A549 (cell line): ENCODE measurements at places on chromosomes 16 and 17. TPM values are rescaled to one million over a fixed set of nuclear protein-coding genes. Genes with fewer than 3 reads are reported as not detected.

KCNJ18 gene
- not detected in 3 replicates for polyA plus RNA-seq

CLEC18C gene
- 0.09 to 0.18 TPM (median 0.15 TPM) in 3 replicates for polyA plus RNA-seq

HOXB5 gene
- 2.1 to 3.0 TPM (median 2.4 TPM) in 3 replicates for polyA plus RNA-seq

SERPINF2 gene
- 2.4 to 2.9 TPM (median 2.7 TPM) in 3 replicates for polyA plus RNA-seq

HSD17B2 gene
- not detected in 3 replicates for polyA plus RNA-seq

SOST gene
- 0.05 to 0.07 TPM (median 0.05 TPM) in 3 replicates for polyA plus RNA-seq

CD79B gene
- not detected in 3 replicates for polyA plus RNA-seq

SLC9A5 gene
- 1.6 to 2.6 TPM (median 2.5 TPM) in 3 replicates for polyA plus RNA-seq

HS3ST3B1 gene
- 0.11 to 0.18 TPM (median 0.15 TPM) in 3 replicates for polyA plus RNA-seq

CACNG5 gene
- 0.07 to 0.09 TPM in 2 of 3 replicates, not detected in the other for polyA plus RNA-seq

SHBG gene
- 0.37 to 0.63 TPM (median 0.50 TPM) in 3 replicates for polyA plus RNA-seq

FZD2 gene
- 42.0 to 62.4 TPM (median 54.9 TPM) in 3 replicates for polyA plus RNA-seq

TMC5 gene
- polyA plus RNA-seq, result 8.3 to 11.1 TPM (median 9.5 TPM) in 3 replicates

CACNG4 gene
- 9.8 to 10.4 TPM (median 10.2 TPM) in 3 replicates for polyA plus RNA-seq

OTOP3 gene
- polyA plus RNA-seq, result not detected in 3 replicates

CLEC18B gene
- 0.31 to 0.69 TPM (median 0.51 TPM) in 3 replicates for polyA plus RNA-seq

SLC12A3 gene
- 0.08 TPM in 1 of 3 replicates, not detected in the others for polyA plus RNA-seq

NLRC3 gene
- polyA plus RNA-seq, result 0.03 TPM in 1 of 3 replicates, not detected in the others

TMC8 gene
- polyA plus RNA-seq, result 0.16 to 0.32 TPM (median 0.26 TPM) in 3 replicates

SOX15 gene
- 0.19 to 0.30 TPM (median 0.22 TPM) in 3 replicates for polyA plus RNA-seq

NHLRC4 gene
- 0.07 to 0.09 TPM (median 0.08 TPM) in 3 replicates for polyA plus RNA-seq

PRSS36 gene
- polyA plus RNA-seq, result 0.55 to 0.75 TPM (median 0.55 TPM) in 3 replicates

CDK5R1 gene
- 2.4 to 3.0 TPM (median 2.8 TPM) in 3 replicates for polyA plus RNA-seq

ACSM3 gene
- 2.9 to 3.3 TPM (median 3.1 TPM) in 3 replicates for polyA plus RNA-seq

PRSS53 gene
- polyA plus RNA-seq, result 1.2 to 1.7 TPM (median 1.5 TPM) in 3 replicates

FBXO31 gene
- 11.1 to 13.3 TPM (median 11.9 TPM) in 3 replicates for polyA plus RNA-seq

MPV17L gene
- 3.1 to 3.7 TPM (median 3.7 TPM) in 3 replicates for polyA plus RNA-seq

CD300LB gene
- polyA plus RNA-seq, result not detected in 3 replicates

ABI3 gene
- not detected in 3 replicates for polyA plus RNA-seq

ABCA9 gene
- 0.03 TPM in 1 of 3 replicates, not detected in the others for polyA plus RNA-seq

CDRT15L2 gene
- not detected in 3 replicates for polyA plus RNA-seq

ABCA8 gene
- 0.26 to 0.61 TPM (median 0.33 TPM) in 3 replicates for polyA plus RNA-seq

EIF1 gene
- 827 to 920 TPM (median 834 TPM) in 3 replicates for polyA plus RNA-seq

G6PC1 gene
- not detected in 3 replicates for polyA plus RNA-seq

SEZ6L2 gene
- polyA plus RNA-seq, result 9.0 to 12.6 TPM (median 11.4 TPM) in 3 replicates

C17orf78 gene
- polyA plus RNA-seq, result not detected in 3 replicates

WFIKKN1 gene
- polyA plus RNA-seq, result 0.15 to 0.23 TPM (median 0.17 TPM) in 3 replicates

GINS2 gene
- polyA plus RNA-seq, result 25.4 to 27.7 TPM (median 26.8 TPM) in 3 replicates
